ENCODE measurements at places on chromosomes 6 and 20. TPM values are rescaled to one million over a fixed set of nuclear protein-coding genes. Genes with fewer than 3 reads are reported as not detected.

BMP2 gene
- total RNA-seq, result not detected

GRCh38 chr6:45450132-45450531, 72.4 kb upstream of the SUPT3H start:
- no peak overlapping the region for H3K27ac ChIP-seq
- no peaks in the 10 kb centered on the region for H3K36me3 ChIP-seq
- no peaks in the 10 kb centered on the region for H3K27me3 ChIP-seq
- no peak for DNase-seq
- H3K4me3 ChIP-seq, result no peak overlapping the region

DNA sequence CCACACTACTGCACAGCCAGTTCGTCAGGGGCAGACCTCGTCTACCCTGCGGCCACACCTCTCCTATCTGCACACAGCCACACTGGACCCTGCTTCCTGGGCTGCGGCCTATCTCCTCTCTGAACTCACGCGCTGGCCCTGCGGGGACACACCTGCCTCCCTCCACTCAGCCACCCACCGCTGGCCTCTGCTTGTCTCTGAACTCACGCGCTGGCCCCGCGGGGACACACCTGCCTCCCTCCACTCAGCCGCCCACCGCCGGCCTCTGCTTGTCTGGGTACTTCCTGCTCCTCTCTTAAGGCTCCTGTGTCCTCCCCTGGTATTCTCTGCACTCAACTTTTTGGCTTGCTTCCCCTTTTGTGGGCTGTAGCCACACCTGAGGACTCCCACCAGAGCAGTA, 52.3 kb downstream of the HUS1B start:
- H3K4me3 ChIP-seq, result no peak overlapping the region
- H3K36me3 ChIP-seq, result no peaks in the 10 kb centered on the region
- H3K27me3 ChIP-seq, result no peaks in the 10 kb centered on the region
- H3K27ac ChIP-seq, result no peak overlapping the region
- peaks cover 5% of the 10 kb centered on the region for H3K4me1 ChIP-seq

DNA sequence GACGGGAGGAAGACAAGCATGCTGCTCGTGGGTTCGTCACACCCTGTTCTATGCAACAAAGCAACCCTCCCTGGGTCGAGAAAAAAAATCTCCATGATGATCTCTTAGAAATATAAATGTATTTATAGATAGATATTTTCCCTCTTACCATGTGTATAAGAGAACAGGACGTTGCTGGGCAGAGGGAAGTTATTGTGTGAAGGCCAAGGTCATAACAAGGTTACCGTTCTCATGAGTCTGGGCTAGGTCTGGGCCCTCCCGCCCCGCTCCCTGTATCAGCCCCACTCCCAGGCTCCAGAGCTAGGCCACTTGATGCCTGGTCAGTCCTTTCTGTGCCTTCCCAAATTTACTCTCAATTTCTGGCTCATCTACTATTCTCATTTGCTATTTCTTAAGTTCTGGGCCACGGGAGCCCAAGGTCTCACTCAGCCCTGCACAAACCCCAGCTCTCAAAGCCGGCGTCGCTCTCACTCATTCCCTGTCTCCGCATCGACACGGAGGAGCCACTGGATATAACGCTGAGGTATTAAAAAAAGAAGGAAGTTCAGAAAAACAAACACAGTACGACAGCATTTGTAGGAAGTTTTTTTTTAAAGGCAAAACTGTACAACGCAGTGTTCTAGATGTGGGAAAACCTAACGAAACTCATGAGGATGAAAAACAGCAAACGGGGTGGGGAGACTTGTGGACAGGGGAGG, 96.8 kb downstream of the PSMG4 start:
- no peaks in the 10 kb centered on the region for H3K36me3 ChIP-seq
- H3K4me1 ChIP-seq, result peaks cover 54% of the 10 kb centered on the region
- peak overlapping the region; percentile 86 for H3K27ac ChIP-seq
- DNase-seq, result no peak
- no peaks in the 10 kb centered on the region for H3K27me3 ChIP-seq

UBR2 gene
- total RNA-seq, result 17.5 TPM

GRCh38 chr6:48113130-48113529, 2.1 kb upstream of the PTCHD4 start:
- DNase-seq, result no peak
- no peaks in the 10 kb centered on the region for H3K4me1 ChIP-seq
- no peaks in the 10 kb centered on the region for H3K36me3 ChIP-seq
- H3K27ac ChIP-seq, result no peak overlapping the region

TRIM10 gene
- total RNA-seq, result not detected

DNA sequence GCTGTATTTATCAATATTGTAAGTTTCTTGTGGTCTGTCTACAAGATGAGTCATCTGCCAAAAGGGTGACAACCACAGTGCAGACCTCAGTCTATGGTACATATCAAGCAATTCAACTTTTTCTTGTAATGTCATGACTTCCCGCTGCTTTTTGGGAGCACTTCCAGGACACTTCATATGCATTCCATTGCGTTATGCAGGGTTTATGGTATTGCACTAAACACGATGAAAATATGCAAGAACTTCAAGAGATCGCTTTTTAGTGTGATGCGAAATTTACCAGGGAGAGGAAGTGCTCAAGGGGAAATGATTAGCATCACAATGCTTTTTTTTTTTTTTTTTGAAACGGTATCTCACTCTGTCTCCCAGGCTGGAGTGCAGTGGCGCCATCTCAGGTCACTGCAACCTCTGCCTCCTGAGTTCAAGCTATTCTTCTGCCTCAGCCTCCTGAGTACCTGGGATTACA, 166.5 kb downstream of the TFAP2A start:
- H3K4me3 ChIP-seq, result no peak overlapping the region
- no peaks in the 10 kb centered on the region for H3K36me3 ChIP-seq
- peaks cover 19% of the 10 kb centered on the region for H3K4me1 ChIP-seq
- peak; percentile 98 for DNase-seq
- H3K27ac ChIP-seq, result no peak overlapping the region

DNA sequence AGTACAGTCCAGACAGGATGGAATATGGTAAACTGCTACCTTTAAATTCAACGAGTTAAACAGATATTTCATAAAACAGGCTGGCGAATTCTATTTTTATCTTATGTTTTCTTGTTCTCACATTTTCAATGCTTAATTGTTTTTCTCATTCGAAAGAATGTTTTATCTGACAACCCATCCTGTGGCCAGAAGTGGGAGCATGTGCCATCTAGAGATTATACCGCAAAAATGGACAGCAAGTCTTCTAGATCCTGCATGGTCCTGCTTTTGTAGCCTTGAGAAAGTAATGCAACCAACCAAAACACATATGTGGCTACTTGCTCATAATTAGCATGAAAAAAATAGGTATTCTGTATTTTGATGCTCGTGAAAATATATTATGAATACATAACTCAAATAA, 30.7 kb downstream of the TUBB2B start:
- no peak overlapping the region for H3K4me3 ChIP-seq
- no peaks in the 10 kb centered on the region for H3K36me3 ChIP-seq
- no peak for DNase-seq

ZBP1 gene
- total RNA-seq, result not detected

DNA sequence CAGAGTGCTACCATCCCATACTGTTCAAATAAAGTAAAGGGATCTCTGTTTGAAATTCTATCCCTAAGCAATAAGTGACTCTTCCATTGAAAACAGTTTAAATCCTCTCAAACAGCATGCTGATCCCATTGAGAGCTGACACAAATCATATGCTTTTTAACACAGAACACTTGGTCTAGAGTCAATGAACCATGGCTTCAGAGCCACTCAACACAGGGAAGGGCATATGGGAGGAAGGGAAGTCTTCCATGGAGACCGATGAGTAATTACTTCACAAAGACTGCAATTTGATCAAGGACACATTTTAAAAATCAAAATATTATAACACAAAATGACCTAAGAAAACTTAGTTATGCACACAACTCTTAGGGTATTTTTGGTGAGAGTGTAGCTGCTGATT, 1073.0 kb upstream of the MAP3K7 start:
- no peak overlapping the region for H3K4me3 ChIP-seq
- no peak overlapping the region for H3K27ac ChIP-seq
- H3K4me1 ChIP-seq, result no peaks in the 10 kb centered on the region
- H3K36me3 ChIP-seq, result no peaks in the 10 kb centered on the region
- DNase-seq, result no peak

DNA sequence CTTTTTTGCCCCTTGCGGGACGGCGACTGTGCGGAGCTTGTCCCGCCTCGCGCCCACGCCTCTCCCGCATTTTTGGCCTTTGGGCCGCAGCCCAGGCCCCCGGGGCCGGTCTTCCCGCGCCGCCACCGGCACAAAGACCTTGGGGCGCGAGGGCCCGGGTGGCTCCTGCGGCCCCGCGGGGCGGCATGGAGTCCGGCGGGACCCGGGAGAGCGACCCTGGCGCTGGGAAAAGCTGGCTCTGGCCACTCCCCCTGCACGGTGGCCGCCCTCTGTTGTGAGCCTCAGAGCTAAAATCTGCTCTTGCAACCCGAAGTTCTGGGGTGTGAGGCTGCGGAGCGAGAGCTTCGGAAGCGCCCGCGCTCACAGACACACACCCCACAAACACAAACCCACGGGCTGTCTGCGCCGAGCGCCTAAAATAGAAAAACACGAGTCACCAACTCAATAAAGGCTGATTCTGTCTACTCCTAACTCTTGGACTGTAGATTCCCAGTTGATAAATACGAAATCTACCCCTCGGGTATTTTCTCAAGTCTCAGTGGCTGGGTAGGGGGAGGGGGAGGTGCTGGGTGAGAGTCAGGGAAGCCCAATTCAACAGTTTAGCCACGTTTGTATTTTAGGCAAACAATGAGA, 496 bp upstream of the BEND3 start:
- peak; percentile 76 for DNase-seq
- H3K27me3 ChIP-seq, result no peaks in the 10 kb centered on the region
- peaks cover 16% of the 10 kb centered on the region for H3K4me1 ChIP-seq
- peak overlapping the region; percentile 72 for H3K4me3 ChIP-seq

DNA sequence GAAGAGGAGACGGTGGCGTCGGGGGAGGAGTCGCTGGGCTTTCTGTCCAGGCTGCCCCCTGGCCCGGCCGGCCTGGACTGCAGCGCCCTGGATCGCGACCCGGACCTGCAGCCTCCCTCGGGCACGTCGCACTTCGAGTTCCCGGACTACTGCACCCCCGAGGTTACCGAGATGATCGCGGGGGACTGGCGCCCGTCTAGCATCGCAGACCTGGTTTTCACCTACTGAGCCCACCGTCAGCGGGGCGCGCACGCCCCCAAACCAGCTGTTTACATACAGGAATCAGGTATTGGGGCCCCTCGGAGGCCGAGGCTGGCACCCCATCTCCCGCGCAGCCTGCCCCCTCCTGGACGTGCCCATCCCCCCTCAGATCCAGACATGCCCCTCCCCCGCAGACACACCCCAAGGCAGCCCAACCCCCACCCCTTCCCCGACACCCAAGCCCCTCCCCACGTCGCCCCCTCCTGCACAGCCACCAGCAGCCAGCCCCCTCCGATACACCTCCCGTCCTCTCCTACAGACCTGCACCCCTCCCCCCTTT, 1.4 kb downstream of the SOX12 start:
- no peak for DNase-seq
- no peaks in the 10 kb centered on the region for H3K27me3 ChIP-seq
- peak overlapping the region; percentile 88 for H3K4me3 ChIP-seq
- H3K36me3 ChIP-seq, result peaks cover 12% of the 10 kb centered on the region
- peak overlapping the region; percentile 95 for H3K27ac ChIP-seq
- peaks cover 23% of the 10 kb centered on the region for H3K4me1 ChIP-seq
